ENCODE measurements at places on chromosomes 3 and 15.

GRCh38 chr15:62403164-62403809, 238.2 kb upstream of the C2CD4B start:
- DNase-seq = no peak

DNA sequence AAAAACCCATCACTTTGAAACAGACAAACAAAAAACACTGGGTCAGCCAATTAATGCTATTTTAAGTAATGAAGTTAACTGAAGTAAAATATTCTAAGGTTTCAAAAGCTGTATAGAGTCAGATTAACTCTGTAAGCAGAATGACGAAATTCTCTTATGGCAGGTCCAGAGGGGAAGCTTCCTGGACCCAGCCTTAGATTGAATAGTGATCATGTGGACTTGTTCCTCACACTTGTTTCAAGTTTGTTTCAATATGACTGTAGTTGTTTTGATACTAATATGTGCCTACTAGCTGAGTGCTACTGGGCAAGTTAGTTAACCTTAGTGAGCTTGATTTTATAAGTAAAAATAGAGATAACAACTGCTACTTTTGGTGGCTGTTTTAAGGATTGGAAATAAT, 32.6 kb downstream of the PLS1 start:
- peak; percentile 21 for DNase-seq

DNA sequence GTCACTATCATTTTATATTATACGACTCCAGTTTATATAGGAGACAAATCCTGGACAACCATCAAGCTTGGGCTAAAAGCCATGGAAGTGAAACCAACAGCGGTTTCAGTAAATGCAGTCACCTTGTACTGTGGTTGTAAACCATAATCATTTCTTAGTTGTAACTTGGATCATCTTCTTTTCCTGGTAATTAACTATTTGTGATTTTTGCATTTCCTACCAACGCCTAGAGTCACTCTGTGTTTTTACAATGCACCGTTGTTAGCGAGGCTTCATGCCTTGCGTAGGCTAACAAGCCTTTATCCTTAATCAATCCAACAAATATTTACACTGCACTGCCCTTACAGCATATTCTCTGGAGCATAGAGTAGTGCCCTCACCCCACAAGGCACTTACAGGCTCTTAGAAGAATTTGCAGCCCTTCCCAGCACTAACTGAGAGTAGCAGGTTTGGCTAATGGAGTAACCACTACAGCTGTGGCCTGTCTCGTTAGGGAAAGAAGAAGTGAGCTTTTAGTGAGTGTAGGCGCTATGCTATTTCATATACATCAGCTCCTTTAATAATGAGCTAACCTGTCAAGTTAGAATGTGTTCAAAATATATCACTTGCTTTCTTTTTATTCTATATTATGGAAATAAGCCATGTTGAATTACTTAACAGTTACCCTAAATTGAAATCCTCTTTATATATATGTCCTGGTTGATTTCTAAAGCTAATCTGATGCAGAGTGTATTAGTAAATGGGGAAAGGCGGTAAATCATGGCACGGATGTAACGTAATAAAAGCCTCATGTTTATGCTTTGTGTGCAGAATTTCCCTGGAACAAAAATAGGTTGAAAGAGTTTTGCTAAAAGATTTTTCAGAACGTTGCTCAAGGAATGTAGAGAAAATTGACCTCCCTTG, 62.8 kb downstream of the ABHD2 start:
- DNase-seq = no peak

GRCh38 chr3:115186351-115187148, 39.5 kb upstream of the ZBTB20 start:
- peak; percentile 44 for DNase-seq

- DNase-seq = no peak
Measured at GRCh38 chr3:195005759-195006510, 265.0 kb downstream of the XXYLT1 start.

GRCh38 chr15:83973816-83974215, 261.8 kb upstream of the GOLGA6L4 start:
- DNase-seq = peak; percentile 67

DNA sequence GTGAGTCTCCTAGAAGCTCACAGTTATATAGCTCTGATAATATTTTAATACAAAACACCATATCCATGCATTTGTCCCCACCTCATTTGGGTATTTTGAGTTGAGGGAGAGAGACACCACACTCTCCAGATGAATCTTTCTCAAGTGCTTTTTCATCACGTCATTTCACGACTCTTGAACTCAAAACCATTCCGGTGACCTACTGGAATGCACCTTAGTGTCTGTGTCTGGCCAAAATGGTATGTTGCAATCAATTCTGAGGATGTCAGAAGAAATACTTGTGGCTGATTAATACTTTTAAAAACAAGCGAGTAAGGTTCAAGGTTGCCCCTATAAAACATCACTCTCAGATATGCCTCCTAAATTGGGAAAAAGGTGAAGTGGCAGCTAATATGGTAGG, 352.6 kb upstream of the ICE2 start:
- peak; percentile 21 for DNase-seq

DNA sequence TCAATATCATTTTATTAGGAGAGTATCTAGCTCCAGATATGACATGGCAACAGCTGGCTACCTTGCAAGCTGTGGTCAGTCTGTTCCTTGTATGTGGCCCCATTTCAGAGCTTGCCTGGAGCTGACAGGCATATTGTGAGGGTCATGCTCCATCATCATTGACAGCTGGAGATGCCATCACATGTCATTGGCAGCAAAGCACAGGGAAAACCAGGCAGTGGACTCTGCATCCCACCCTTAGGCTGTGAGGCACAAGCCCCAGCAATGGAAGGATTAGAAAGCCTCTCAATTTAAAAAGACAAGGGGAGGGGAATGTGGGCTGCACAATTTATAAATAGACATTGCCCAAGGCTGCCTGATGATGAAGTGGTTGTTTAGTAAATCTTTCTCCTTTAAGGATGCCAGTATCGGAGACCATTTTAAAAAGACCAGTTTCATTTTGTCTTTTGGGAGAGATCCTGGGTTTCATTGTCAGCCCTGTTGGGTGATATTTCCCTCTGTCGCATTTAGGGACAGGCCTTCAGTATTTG, 27.9 kb downstream of the LNP1 start:
- DNase-seq = no peak

GRCh38 chr3:170022336-170022735, 15.5 kb upstream of the GPR160 start:
- DNase-seq = no peak

DNA sequence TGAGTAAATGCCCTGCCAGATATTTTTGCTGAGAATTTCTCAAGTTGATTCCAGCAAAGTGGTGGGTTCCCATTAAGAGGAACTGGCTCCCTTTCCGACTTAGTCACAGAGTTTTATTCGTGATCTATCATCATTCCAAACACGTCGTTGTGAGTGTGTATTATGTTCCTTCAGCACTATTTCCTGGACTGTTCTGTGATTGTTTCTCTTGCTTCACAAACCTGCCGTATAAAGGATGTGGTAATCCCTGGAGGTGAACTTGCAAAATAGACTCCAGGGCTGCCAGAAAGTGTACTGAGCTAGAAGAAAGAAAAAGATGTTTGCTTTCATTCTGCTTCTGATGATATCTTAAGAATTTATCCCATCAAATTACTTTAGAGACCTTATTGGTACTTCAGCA, 14.5 kb upstream of the CAPN3 start:
- no peak for DNase-seq

- DNase-seq = no peak
Measured at GRCh38 chr3:112598731-112599130, 36.9 kb downstream of the SLC35A5 start.

- no peak for DNase-seq
Measured at GRCh38 chr3:53768478-53769459, 77.5 kb downstream of the CHDH start.

DNA sequence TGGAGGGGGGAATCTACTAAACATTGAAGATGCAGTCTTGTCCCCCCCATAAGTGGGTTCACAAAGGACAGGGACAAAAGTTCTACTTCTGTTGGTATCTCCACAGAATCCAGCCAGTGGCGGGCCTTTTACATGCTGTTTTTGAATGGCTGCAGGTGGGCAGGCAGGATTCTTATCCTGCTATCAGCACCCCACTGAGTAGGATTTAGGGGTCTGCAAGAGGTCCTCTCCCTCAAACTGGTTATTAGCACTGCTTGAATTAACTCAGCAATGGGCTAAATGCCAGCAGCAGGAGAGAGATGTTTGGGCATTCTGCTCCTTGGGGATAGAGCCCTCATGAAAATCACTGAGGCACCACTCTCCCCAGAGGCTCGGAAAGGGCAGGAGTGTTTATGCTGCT, 40.3 kb downstream of the SEMA5B start:
- no peak for DNase-seq

Data from GM12865 (cell line).